ENCODE measurements at places on chromosomes 2 and 18. TPM values are rescaled to one million over a fixed set of nuclear protein-coding genes. Genes with fewer than 3 reads are reported as not detected.

FAHD2B gene
- total RNA-seq, result 12.1 TPM

- no peak for DNase-seq
These were observed 12.4 kb upstream of the IL1R1 start for GRCh38 chr2:102129951-102130646.

DNA sequence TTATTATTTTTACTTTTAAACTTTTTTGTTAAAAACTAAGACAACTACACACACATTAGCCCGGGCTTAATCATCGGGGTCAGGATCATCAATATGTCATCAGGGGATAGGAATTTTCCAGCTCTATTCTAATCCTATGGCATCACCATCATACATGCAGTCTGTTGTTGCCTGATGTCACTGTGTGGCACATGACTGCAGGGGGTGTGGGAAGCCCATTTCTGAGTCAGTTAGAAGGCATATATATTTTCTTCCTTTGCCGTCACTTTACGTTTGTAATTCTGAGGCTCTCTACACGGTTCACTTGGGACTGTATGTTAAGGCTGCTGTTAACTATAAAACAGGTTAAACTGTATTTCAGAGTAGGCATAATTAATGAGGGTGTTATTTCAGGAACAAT, 144.4 kb upstream of the ITGA6 start:
- DNase-seq, result peak; percentile 54

SLC8A1 gene
- 1.7 TPM for total RNA-seq

DNA sequence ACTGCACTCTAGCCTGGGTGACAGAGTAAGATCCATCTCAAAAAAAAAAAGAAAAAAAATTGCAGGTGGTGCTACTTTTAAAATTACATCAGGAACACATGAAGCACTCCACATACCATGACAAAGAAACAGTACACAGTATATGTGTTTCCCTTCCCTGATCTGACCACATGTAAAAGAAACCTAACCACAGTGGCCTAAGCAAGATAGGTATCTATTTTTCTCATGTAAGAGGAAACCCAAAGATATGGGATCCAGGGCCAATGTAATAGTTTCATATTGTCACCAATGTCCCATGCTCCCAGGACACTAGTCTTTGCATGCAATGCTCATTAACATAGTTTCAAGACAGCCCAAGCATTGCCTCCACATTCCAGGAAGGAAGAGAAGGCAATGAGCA, 99.9 kb downstream of the DYM start:
- DNase-seq, result no peak

Measured in MCF 10A (cell line).